Stimulated activated CD4-positive, alpha-beta T cell treated with anti-CD3 and anti-CD28 coated beads, Interleukin-2, amount 100 ng/mL, for 48 hours (primary cell): ENCODE measurements at places on chromosomes 4 and X.

DNA sequence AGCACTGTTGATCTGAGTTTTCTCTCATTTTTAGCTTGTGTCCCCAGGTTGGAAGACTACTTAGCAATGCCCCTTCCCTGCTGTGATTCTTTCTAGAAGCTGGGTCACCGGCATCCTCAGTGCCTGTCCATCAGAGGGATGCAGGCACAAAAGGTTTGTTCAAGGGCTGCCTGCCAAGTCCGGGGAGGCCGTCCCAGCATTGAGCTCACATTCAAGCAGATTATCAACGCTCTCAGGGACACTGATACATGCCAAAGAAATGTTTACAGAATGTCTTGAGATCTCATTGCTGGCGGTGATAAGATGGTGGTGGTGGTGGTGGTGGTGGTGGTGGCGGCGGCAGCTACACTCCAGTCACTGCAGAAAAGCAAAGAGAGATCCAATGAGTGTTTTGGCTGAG, 79.6 kb upstream of the VCX3A start:
- no peak for DNase-seq

DNA sequence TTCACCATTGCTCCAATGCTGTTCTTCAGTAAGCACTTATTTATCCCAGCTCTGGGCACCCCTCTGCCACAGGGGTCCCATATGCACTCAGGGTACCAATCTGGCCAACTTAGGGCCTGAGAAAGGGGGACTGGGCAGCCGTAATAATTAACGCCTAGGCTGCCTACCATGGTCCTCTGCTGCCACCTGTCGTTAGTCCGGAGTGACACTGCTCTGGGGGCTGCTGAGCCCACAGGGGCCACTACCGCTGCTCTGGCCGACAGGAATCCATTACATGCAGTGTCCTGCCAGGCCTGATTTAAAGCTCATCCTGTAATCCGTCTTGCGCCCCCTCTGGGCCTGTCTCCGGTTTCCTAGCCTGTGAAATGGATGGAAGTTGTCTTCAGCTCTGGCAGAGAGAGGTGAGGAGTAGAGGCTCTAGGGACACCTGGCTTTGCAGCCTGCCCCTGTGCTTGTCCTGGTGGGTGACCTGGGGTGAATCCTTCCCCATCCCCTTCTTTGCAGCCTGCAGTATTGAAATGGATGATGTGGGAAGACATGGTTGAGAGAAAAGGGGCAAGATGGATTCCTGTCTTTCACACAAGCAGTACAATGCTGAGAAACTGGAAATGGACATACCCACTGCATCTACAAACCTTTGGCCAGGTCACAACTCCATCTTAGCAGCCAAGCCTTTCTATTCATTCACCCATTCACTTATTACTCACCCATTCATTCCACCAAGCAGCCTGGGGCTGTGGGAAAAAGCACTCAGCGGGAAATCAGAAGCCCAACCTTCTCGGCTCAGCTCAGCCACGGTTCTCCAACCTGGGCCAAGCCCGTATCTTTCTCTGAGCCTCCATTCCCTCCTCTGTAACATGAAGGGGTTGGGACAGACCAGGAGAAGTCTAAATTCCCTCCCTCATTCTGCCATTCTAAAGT, 116.3 kb upstream of the NALF2 start:
- DNase-seq, result peak; percentile 48

- DNase-seq, result no peak
Measured at GRCh38 chr4:81495345-81495744, 23.6 kb upstream of the RASGEF1B start.

DNA sequence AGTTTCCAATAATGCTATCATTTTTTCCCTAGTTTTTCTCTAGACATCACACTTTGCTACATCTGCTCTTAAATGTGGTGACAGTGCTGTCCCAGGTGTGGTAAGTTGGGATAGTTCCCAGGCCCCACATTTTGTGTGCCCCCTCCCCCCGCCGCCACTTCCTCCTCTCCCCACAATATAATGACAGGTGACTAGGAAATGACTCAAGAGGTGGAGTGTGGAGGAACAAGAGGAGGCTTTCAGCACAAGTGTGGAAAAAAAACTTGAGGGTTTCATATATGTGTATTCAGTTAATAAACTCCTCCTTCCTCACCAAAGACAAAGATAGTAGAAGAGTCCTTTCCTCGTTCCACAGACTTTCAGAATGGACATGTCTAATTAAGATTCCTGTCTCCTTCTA, 18.3 kb upstream of the IL21 start:
- DNase-seq, result no peak

- no peak for DNase-seq
Measured at GRCh38 chrX:136635235-136635634, 12.7 kb upstream of the CD40LG start.

DNA sequence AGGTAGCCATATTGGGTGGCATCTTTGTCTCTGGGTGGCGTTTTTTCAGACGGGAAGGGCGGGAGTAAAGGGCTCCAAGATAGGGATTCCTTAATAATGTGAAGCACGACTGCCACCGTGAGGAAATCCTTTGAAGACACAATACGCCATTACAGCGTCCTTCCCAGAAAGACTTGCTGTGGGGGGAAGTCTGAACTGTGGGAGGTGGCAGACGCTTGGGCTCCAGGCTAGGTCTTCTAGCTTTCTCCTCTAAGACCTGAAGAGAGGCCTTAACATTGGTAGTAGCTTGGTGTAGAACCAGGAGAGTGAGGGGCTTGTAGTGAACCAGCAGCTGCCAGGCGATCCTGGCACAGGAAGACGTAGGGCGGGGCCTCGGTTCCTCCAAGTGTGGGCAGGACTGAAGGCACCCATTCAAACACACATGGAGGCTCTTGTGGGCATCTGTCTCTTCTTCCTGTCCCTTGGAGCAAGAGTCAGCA, 197.3 kb downstream of the OR13H1 start:
- DNase-seq, result no peak

DNA sequence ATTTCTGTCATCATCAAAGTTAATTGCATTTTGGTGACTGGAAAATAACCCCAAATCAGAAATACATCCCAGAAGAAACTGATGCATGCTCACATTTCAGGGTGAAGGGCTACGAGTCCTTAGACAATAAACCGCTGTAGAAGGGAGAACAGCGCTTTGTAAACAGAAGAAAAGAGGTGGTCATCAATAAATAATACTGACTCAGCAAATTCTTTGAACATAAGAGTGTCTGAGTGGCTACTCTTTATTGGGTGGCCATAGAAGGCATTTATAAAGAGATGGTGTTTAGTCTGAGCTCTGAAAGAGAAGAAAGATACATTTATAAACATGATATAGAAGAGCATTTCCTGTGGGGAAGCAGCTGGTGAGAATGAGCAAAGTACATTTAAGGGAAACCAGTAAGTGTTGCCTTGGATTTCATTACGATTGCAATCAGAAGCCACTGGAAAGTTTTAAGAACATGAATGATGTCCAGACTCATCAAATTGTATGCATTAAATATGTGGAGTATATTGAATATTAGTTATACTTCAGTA, 246.9 kb upstream of the GIMD1 start:
- no peak for DNase-seq

DNA sequence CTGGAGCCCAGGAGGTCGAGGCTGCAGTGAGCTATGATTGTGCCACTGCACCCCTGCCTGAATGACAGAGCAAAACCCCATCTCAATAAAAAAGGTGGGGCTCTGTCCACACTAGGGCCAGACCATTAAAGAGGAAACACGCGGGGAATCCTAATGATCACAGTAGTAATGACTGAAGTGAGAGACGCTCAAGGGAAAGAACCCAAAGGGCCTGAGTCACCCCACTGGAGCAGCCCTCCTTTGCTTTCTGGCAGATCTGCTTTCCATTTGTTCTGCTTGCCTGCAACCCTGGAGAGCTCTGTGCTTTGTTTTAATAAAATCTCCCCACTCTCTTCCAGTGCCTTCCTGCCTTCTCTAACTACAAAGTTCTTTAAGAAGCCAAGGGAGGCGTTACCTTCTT, 5.0 kb downstream of the TFDP3 start:
- DNase-seq, result no peak

GRCh38 chr4:87601361-87601760, 7.0 kb upstream of the DSPP start:
- no peak for DNase-seq

DNA sequence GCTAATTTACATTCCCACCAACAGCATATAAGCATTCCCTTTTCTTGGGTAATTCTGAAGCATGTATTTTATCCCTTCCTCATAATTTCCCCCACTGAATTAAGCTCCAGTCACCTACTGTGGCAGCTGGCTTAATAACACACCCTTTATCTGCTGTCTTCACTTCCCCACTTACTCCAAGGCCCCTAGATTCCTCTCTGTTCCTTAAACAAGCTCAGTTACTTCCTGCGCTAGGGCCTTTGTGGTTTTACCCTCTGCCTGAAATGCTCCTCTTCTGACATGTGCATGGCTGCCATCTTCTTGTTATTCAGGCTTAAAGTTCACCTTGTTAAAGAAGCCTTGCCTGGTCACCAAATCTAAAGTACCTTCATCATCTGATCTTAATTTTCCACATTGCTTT, 47.2 kb upstream of the RPS6KA3 start:
- DNase-seq, result no peak

DNA sequence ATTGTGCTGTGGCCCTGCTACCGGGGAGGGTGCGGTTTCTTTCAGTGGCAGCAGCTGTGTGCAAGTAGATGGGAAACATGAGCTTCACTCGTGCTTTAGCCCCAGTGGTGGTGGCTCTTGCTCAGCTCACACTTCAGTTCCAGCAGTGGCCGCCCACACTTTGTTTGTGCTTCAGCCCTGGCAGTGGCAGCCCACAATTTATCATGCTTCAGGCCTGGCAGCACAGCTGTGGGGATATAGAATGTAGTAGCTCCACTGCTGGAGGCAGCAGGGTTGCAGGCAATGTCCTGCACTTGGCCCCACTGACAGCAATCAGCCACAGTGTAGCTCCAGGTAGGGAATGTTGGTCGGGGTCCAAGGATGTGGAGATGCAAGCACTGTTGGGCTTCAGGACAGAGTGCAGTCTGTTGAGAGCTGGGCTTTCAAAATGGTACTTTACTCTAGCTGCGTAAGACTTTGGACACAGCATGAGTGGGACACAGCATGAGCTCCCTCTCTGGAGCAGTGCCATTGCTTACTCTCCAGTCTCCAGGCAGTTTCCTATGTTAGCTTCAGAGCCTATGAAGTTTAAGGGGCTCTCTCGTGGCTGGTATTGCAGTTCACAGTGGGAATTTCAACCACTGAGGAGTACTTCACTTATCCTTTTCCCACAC, 413.1 kb downstream of the PDGFC start:
- DNase-seq, result no peak

DNA sequence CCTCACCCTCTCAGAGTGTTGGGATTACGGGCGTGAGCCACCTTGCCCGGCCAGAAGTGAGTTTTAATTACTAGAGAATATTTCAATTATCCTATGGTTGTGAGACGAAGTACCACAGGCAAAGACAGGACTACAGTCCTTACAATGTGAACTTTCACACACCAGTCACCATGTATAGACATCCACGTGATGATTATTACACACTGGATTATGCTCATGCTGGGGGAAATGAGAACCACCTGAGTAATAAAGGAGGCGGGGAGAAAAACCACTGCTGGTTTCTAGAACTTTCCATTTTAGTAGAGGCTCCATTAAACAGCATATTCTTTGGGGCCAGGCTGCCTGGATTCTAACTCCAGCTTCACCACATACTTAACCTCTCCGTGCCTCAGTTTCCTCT, 42.5 kb upstream of the TLR2 start:
- no peak for DNase-seq

GRCh38 chr4:169484485-169484884, 127.9 kb downstream of the NEK1 start:
- DNase-seq, result no peak

GRCh38 chr4:1727117-1728031, 6.1 kb downstream of the TACC3 start:
- DNase-seq, result no peak

- DNase-seq, result no peak
Measured at GRCh38 chrX:43706786-43707370, 50.8 kb downstream of the MAOA start.

GRCh38 chr4:3317011-3317655, 24.3 kb downstream of the RGS12 start:
- no peak for DNase-seq

DNA sequence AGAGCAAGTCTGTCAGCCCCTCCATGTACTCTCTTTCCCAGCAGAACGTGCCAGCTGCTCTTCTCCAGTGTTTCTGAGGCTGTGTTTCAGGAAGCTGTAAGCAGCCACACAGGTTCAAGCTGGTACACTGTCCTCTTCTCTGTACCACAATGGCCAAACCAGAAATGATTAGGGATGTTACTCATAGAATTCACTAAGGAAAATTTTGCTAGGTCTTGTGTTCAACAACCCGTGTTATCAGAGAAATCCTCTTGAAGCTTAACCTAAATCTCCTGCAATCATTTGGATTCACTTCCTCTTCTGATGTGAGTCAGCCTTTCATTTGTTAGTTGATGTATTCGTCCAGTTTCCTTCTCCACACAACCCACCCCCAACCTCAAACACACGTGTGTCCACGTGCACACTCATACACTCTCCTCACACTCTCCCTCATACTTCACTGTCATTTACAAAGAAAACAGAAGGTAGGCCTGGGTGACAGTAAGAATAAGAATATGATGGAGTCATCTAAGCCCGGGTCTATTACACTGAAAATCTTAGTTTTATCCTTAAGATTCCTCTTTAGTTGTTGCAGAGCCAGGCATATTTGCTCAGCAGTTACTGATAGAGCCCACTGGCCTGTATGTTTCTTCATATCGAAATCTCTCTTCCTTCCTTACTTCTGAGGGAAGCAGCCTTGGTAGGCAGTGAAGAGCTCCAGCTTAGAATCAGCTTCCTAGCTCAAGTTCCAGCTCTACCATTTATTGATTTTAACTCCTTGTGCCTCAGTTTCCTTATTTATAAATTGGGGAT, 63.4 kb downstream of the DCUN1D4 start:
- DNase-seq, result no peak

DNA sequence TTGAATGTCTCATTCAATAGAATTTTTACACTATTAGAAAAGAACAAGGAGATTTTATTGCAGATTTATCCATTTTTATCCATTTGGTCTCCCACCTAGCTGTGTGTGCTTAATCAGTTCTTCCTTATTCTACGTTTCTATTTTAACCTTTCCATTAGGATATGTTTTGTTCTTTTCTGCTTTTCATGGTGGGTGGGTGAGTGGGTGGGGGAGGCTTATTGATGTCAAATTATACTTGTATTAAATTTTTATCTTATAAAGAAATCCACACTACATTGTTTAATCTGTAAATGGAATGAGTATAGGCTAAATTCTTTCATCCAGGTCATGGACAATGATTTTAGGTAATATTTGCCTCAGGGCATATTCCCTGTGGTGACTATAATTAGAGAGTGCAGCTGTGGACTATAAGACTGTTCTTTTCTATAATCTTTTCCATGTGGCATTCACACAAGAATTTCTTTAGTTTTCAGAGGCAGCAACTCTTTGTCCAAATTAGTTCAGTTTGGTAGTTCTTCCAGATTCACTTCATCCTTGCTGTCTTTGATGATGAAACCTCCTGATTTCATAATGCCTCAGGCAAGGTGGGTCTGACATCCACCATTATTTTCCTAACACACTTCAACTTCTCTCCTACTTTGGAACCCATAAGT, 2451.8 kb downstream of the PCDH7 start:
- no peak for DNase-seq

DNA sequence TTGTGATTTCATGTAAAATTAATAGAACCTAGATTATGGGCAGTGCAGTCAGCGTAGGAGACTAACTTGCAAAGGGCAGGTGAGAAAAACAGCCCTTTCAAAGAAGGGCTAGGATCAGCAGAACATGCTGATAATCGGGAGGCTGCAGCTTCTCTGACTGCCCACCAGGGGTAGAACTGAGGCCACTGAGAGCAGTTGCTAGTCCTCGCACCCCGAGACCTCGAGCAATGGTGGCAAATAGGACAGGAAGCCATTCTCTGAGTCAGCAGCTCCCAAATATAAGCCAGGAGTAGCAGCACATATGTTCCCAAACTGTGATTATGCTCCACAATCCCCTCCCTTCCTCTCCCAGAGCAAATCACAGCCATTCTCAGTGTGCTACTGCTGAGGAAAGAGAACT, 186.5 kb downstream of the MSL3 start:
- no peak for DNase-seq
